Kidney (tissue), 22 donors: ENCODE measurements at places on chromosomes 11 and 22.

DNA sequence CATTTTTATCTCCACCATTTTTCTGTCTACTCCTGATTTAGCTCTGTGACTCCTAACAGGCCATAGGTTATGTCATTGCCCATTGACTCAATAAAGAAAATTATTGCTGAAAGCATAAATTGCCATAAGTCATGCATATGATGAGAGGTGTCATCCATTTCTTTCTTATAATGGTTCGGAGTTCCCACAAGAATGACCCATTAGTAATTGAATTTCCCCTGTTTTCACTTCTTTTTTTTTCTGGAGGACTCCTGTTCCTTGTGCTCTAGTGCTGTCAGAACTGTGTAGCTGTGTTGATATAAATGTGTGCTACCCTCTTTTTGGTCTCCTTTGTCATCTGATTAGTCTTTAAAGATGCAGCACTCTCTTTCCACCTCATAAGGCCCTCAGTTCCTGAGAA lies 22.9 kb upstream of the CARD18 start:
- H3K27me3 ChIP-seq, result no peaks in the 10 kb centered on the region
- no peaks in the 10 kb centered on the region for H3K4me1 ChIP-seq
- H3K4me3 ChIP-seq, result no peak overlapping the region
- DNase-seq, result no peak

- no peak overlapping the region for H3K27ac ChIP-seq
- no peak for DNase-seq
- H3K27me3 ChIP-seq, result no peaks in the 10 kb centered on the region
- H3K36me3 ChIP-seq, result no peaks in the 10 kb centered on the region
- H3K4me3 ChIP-seq, result no peak overlapping the region
- H3K4me1 ChIP-seq, result no peaks in the 10 kb centered on the region
Measured at GRCh38 chr11:10208131-10208575, 85.9 kb downstream of the SBF2 start.

DNA sequence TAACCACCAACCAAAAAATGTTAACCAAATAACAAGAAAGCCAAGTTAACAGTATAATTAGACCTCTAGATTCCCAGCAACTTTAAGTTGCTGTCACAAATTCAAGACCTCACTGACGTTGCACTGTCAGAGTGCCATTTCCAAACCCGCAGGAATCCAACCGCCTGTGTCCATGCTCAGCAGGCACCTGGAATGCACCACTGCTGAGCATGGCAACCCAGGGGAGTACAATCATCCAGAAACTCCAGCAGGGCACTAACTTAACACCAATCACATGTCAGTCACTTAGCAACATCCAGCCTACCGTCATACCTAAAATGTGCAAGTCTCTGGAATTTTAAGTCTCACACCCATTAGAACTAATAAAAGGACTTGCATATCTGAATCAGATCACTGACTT lies 48.8 kb downstream of the SMCO4 start:
- no peak overlapping the region for H3K27ac ChIP-seq
- H3K36me3 ChIP-seq, result no peaks in the 10 kb centered on the region
- no peak overlapping the region for H3K4me3 ChIP-seq
- peaks cover 2% of the 10 kb centered on the region for H3K4me1 ChIP-seq

GRCh38 chr22:23762842-23763578 lies at the start of gene C22orf15:
TSS of gene C22orf15 (plus strand) at chr22:23762990. CDS start at chr22:23763307, 317 bp downstream.
- no peak for DNase-seq
- H3K36me3 ChIP-seq, result no peaks in the 10 kb centered on the region
- H3K27ac ChIP-seq, result no peak within 1 kb of the TSS
- no peaks in the 10 kb centered on the region for H3K27me3 ChIP-seq
- H3K4me3 ChIP-seq, result no peak within 1 kb of the TSS

- DNase-seq, result no peak
- H3K27ac ChIP-seq, result no peak overlapping the region
- H3K4me1 ChIP-seq, result peaks cover 12% of the 10 kb centered on the region
- no peaks in the 10 kb centered on the region for H3K36me3 ChIP-seq
Measured at GRCh38 chr22:46033256-46034200, 56.6 kb upstream of the WNT7B start.

- H3K4me3 ChIP-seq, result no peak overlapping the region
- DNase-seq, result no peak
- H3K36me3 ChIP-seq, result no peaks in the 10 kb centered on the region
- H3K4me1 ChIP-seq, result peaks cover 6% of the 10 kb centered on the region
- H3K27me3 ChIP-seq, result no peaks in the 10 kb centered on the region
Measured at GRCh38 chr11:62393735-62394134, 25.1 kb upstream of the SCGB1A1 start.

DNA sequence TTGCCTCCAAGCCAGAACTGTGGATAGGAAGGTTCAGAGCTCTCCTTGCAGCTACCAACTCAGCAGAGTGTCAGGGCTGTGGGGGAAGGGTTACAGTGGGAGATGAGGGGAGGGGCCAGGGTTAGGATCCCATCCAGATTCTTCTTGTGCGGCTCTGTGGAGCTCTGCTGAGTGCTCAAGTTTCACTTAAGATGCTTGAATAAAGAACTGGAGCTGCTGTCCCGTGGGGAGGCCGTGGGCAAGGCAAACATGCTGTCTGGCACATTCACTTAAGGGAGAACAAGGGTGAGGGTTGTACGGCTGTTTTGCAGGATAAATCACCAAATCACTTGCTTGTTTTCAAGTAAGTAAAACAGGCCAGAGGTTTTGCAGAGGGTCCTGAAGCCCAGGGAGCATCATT lies 197.1 kb downstream of the FAM76B start:
- no peak overlapping the region for H3K27ac ChIP-seq
- no peak overlapping the region for H3K4me3 ChIP-seq
- H3K36me3 ChIP-seq, result no peaks in the 10 kb centered on the region
- H3K4me1 ChIP-seq, result peaks cover 7% of the 10 kb centered on the region
- H3K27me3 ChIP-seq, result no peaks in the 10 kb centered on the region

DNA sequence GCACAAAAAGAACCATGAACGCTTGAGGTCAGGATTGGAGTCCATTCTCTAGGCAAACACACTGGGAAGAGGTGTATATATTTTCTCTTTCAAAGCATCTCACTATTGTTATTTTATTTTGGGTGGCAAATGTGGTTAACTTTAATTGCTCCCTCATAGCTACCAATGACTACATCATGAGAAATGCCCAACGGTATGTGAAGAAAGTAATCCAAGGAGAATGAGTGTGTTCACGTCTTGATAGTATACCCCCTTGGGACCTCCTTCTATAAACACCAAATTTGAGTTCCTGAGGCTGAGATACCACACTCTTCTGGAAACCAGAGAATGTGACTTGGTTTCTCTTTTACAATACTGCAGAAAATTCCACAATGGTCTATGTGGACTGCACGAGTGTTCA lies 15.8 kb downstream of the OR8D1 start:
- no peaks in the 10 kb centered on the region for H3K4me1 ChIP-seq
- no peak for DNase-seq
- H3K4me3 ChIP-seq, result no peak overlapping the region

DNA sequence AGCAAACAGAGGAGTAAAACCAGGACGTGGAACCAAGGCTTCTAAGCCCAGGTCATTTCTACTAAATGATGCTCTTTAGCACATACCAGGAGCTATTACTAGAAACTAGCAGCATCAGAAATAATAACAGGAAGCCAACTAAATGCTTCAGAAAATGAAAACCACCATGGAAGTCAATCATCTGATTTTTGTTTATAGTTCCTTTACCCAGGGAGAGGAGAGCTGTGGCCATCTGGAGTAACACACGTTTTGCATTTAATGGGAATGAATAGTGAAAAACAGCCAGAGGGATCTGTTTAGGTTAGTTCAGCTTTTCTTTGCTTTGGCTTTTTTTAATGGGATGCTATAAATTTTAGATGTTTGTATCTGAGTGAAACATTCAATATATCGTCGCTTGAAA lies 250.7 kb upstream of the ARHGAP20 start:
- DNase-seq, result no peak
- no peak overlapping the region for H3K27ac ChIP-seq
- H3K27me3 ChIP-seq, result no peaks in the 10 kb centered on the region
- no peaks in the 10 kb centered on the region for H3K4me1 ChIP-seq
- H3K36me3 ChIP-seq, result no peaks in the 10 kb centered on the region
- H3K4me3 ChIP-seq, result no peak overlapping the region

- H3K4me3 ChIP-seq, result no peak overlapping the region
- no peaks in the 10 kb centered on the region for H3K36me3 ChIP-seq
- no peak for DNase-seq
- H3K27ac ChIP-seq, result no peak overlapping the region
- H3K27me3 ChIP-seq, result no peaks in the 10 kb centered on the region
Measured at GRCh38 chr11:22456993-22457762, 119.0 kb downstream of the SLC17A6 start.

GRCh38 chr11:73269459-73270015 lies 2.6 kb upstream of the P2RY6 start:
- H3K27me3 ChIP-seq, result peaks cover 4% of the 10 kb centered on the region
- DNase-seq, result no peak
- no peaks in the 10 kb centered on the region for H3K36me3 ChIP-seq

DNA sequence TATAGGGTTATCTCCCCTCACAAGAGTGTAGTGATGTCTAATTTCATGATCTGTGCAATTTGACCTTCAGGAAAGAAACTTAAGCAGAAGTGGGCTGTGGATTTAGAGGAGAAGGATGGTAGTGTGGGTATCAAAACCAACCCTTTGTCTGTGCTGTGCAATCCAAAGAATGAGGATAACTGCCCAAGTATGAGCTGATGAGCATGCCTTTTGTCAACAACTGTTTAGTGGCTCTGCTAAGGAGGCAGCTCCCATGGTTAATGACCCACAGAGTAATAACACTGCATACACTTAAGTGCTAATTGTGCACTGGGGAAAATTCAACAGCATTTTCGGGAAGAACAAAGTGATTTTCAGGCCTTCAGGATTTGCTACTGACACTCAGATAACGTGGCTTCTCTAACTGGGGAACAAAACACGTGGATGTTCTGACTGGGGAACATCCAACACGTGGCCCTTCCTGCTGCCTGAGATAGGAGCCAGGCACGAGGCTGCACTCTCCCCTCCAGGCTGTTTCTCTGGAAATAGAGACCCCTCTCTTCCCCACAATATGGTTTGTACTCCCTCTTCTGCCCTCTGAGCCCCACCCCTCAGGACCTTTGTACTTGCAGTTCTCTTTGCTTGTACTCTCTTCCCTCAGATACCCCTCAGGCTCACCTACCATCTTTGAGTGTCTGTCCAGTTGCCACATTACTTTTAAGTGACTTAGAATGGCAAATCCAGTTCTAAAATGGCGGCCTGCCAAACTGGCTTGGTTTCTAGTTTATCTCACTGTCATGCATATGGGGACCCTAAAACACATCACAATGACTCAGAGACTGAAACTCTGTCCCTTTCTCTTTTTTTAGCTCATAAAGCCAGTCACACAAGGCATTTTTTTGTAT lies 234.9 kb upstream of the POU2AF2 start:
- no peaks in the 10 kb centered on the region for H3K27me3 ChIP-seq
- H3K36me3 ChIP-seq, result no peaks in the 10 kb centered on the region
- H3K4me1 ChIP-seq, result no peaks in the 10 kb centered on the region
- no peak overlapping the region for H3K4me3 ChIP-seq
- no peak overlapping the region for H3K27ac ChIP-seq

DNA sequence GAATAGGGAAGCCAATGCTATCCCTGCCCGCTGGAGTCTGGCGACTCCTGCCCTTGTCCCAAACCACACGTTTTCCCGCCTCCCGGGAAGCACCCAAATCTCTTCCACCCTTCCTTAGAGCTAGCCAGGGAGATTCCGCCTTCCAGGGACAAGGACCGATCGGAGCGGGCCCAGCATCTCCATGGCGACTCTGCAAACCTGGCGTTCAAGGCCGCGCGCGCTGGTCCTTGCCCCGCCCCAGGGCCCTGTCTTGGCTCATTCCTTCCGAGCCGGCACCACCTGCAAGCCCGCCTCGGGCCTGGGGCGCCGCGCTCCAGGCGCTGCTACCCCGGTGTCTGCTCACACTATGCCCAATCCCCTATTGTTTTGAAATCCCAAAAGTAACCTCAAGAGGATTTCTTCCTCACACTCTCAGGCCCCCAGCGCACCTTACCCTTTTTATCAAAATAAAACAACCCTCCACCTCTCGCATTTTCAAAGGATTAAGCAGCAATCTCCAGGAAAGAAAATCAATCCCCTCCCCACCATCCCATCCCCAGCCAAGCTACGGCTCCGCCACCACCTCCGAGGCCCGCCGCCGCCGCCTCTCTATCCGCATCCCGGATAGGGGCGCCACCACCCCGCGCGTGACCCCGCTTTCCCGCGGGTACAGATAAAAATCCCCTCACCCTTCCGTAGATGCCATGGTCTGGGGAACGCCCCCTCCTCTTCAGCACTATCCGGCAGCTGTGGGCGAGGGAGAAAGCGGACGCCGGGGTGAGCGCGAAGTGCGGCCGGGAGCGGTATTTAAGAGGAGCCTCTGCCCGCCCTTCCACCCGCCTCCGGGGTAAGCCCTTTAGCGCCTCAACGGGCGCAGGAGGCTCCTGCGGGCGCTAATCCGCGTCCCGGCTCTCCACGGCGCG lies 825 bp downstream of the SLC1A2 start:
- H3K36me3 ChIP-seq, result no peaks in the 10 kb centered on the region
- no peak overlapping the region for H3K4me3 ChIP-seq
- no peak for DNase-seq
- H3K4me1 ChIP-seq, result no peaks in the 10 kb centered on the region

DNA sequence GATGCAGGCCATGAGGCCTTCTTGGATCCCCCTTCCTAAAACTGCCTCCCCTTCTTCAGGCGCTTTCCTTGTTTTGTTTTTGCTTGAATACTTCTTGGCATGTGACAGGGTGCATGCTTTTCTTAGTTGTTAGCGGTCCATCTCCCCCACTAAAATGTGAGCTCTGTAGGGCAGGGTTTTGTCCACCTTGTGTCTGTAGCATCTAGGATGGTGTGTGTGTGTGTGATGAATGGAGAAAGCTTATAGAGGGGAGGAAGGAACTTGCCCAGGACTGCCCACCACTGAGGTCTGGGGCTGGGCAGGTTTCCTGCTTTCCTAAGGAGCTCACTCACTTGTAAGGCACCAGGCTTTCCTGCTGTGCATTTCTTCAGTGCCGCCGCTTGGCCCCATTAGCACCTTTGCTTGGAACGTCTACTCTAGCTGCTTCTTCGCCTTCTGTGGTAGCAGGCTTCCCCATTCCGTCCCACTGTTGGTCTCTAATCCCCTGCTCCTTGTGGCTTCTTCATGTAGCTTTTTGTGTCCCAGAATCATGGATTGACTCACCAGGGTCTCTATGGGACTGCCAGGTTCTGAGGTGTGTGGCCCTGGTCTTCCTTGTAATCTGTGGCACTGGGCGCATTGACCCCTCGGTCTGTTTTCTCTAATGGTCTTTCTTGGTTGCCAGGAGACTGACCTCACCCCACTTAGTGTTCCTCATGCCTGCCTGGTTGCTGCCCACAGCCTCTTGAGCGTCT lies 3.3 kb downstream of the DGCR8 start:
- no peak overlapping the region for H3K4me3 ChIP-seq
- H3K36me3 ChIP-seq, result peaks cover 4% of the 10 kb centered on the region
- H3K27me3 ChIP-seq, result no peaks in the 10 kb centered on the region
